Activated T-cell treated with anti-CD3 and anti-CD28 coated beads, Interleukin-2, amount 50 U/mL, for 24 hours (primary cell): ENCODE measurements at places on chromosomes 4 and X.

GRCh38 chr4:75653845-75654503, 19.2 kb downstream of the G3BP2 start:
- peak overlapping the region; percentile 83 for H3K27ac ChIP-seq
- no peak for DNase-seq
- H3K36me3 ChIP-seq: peaks cover 94% of the 10 kb centered on the region
- H3K4me3 ChIP-seq: no peak overlapping the region
- no peaks in the 10 kb centered on the region for H3K27me3 ChIP-seq

- H3K36me3 ChIP-seq: no peaks in the 10 kb centered on the region
- no peak overlapping the region for H3K4me3 ChIP-seq
- no peak overlapping the region for H3K27ac ChIP-seq
- H3K27me3 ChIP-seq: peaks cover 52% of the 10 kb centered on the region
- peaks cover 16% of the 10 kb centered on the region for H3K4me1 ChIP-seq
Measured at GRCh38 chrX:70029863-70030262, 19.9 kb downstream of the AWAT2 start.

GRCh38 chrX:111100191-111100590, 4.2 kb downstream of the PAK3 start:
- peaks cover 45% of the 10 kb centered on the region for H3K27me3 ChIP-seq
- DNase-seq: peak; percentile 52
- no peak overlapping the region for H3K27ac ChIP-seq
- no peaks in the 10 kb centered on the region for H3K36me3 ChIP-seq
- H3K4me1 ChIP-seq: peaks cover 17% of the 10 kb centered on the region
- no peak overlapping the region for H3K4me3 ChIP-seq

DNA sequence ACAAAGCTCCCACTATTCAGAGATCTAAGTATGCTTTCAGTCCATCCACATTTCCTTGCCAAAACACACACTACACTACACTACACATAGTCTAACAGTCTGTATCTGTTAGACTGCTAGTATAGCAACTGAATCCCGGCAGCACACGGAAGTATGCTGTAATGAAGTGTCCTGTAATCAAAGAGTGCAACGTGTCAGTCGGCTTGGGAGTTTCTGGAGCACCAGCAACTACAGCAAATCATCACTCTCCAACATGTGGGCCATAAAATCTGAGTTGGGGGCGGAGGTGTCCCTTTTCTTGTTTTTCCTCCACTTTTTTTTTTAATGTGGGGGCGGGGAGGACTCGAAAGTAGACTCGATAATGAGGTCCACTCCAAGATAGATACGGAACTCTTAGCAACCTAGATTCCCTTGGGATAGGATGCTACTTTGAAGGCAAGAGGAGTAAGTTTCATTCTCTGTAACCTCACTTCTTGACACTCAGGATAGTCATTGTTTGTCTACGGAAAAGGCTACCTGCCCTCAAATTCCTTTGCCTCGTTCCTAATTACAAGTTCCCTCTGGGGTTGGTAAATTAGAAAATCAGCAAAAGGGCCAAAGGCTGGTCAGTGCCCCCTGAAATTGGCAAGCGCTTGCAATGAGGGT, 722 bp downstream of the SLC10A7 start:
- peaks cover 28% of the 10 kb centered on the region for H3K4me1 ChIP-seq
- H3K4me3 ChIP-seq: no peak overlapping the region
- peaks cover 5% of the 10 kb centered on the region for H3K36me3 ChIP-seq
- peak; percentile 34 for DNase-seq
- H3K27ac ChIP-seq: no peak overlapping the region

- no peaks in the 10 kb centered on the region for H3K4me1 ChIP-seq
- no peak overlapping the region for H3K4me3 ChIP-seq
- no peak overlapping the region for H3K27ac ChIP-seq
- no peaks in the 10 kb centered on the region for H3K36me3 ChIP-seq
Measured at GRCh38 chr4:89193843-89194242, 82.5 kb downstream of the TIGD2 start.

GRCh38 chr4:164596318-164596878, 157.5 kb upstream of the SMIM31 start:
- H3K4me3 ChIP-seq: no peak overlapping the region
- H3K27ac ChIP-seq: no peak overlapping the region
- H3K27me3 ChIP-seq: no peaks in the 10 kb centered on the region
- DNase-seq: no peak
- H3K36me3 ChIP-seq: no peaks in the 10 kb centered on the region
- H3K4me1 ChIP-seq: no peaks in the 10 kb centered on the region
